ENCODE measurements at places on chromosomes 5 and 9.

- DNase-seq: no peak
Observed at GRCh38 chr5:54311176-54311677, 854 bp upstream of the ARL15 start.

DNA sequence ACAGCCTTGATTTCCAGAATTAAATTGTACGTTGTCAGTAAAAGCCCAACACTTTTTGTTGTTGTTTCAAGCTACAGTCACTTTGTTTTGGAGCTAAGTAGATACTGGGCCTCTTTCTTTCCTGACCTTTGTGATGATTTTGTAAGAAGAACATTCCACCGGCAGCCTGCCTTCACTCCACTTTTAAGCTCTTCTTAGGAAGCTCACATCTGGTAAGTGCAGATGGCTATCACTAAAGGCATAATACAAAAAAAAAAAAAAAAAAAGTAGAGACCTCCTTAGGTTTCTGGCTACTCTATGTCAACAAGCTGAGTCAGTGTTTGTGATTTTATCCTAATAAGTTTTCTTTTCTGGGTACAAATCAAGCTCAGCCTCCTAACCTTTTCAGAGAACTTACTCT is 1922.1 kb upstream of the WWC1 start:
- DNase-seq: no peak

DNA sequence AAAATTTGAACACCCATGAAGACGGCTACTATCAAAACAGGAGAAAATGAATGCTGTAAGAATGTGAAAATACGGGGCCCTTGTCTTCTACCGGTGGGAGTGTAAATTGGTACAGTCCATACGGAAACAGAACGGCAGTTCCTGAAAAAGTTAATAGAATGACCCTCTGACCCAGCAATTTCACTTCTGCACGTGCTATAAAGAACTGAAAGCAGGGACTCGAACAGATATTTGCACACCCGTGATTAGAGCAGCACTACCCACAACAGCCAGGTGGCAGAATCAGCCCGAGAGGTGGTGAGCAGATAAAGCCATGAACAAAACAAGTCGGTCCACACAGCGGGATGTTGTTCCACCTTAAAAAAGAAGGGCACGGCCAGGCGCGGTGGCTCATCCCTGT is 22.6 kb upstream of the SLC12A7 start:
- DNase-seq: no peak

DNA sequence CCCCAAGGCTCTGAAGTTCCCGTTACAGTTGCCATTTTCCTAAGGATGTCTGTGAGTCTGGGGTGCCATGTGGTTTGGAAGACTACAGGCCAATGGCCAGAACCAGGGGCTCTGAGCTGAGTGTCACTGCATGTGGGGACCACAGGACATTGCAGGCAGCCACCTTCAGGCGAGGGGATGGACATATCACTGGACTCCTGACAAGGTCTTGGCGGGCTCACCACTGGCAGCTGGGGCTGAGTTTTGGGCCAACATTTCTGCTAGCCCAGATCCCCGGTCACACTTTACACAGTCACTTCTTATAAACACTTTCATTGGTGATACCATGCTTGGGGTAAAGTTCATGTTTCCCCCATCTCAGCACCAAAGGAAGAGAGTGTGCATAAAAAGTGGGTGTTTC is 109.8 kb downstream of the RASGRF2 start:
- DNase-seq: no peak

- peak; percentile 56 for DNase-seq
Observed at GRCh38 chr9:92968081-92968480, 20.8 kb downstream of the FGD3 start.

- no peak for DNase-seq
Observed at GRCh38 chr9:113863345-113863744, 12.8 kb upstream of the ZNF618 start.

DNA sequence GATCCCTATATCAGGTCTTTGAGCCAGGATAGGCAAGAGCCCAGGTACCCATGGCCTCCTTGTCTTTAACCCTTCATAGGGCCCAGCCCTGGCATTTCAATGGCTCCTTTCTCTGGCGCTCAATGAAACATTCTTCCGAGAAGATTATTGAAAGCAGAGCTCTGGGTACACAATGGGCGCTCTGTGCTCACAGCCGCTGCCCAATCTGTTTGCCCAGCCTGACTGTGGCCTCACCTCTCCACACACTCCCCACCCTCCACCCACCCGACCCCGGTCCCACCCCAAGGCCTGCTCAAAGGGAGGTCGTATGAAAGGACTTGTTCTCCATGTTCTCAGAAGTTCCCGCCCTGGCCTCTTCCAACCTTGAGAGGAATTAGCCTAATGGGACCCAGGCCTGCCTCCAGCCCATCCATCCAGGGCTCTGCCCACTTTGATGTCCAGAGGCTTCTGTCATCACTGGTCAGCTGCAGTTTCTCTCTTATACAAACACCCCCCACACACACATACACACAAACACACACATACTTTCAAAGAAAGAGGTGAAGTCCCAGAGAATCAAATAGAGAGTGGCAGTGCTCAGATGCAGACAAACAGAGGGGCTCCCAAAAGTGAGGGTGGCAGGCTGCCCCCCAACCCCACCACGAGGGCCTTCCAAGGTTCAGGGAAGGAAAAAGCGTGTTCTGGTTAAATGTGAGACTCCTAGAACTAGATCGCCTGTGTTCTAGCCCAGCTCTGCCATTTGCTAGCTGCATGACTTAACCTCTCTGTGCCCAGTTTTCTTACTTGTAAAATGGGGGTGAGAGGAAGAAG is 5.1 kb upstream of the ARSI start:
- DNase-seq: no peak

GRCh38 chr5:132298298-132299212 is 4.4 kb downstream of the SLC22A4 start:
- no peak for DNase-seq

DNA sequence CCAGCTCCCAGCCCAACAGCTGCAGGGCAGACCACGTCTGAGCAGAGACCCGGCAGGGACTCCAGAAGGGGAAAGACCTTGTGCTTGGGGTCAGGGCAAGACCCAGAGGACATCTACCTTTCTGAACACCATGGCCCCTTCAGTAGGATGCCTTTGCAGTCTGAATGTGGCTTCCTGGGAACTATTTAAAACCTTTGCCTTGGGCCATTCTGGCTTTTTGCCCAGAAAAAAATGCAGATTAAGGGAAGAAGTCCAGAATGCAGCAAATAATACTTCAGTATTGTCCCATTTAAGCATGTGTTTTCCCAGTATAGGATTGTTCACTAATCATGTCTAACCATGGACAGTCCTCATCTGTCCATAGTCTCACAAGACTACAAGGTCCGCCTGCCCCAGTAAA is 67.5 kb upstream of the ERCC6L2 start:
- no peak for DNase-seq

- no peak for DNase-seq
Observed at GRCh38 chr5:85049020-85049419, 664.3 kb upstream of the EDIL3 start.

DNA sequence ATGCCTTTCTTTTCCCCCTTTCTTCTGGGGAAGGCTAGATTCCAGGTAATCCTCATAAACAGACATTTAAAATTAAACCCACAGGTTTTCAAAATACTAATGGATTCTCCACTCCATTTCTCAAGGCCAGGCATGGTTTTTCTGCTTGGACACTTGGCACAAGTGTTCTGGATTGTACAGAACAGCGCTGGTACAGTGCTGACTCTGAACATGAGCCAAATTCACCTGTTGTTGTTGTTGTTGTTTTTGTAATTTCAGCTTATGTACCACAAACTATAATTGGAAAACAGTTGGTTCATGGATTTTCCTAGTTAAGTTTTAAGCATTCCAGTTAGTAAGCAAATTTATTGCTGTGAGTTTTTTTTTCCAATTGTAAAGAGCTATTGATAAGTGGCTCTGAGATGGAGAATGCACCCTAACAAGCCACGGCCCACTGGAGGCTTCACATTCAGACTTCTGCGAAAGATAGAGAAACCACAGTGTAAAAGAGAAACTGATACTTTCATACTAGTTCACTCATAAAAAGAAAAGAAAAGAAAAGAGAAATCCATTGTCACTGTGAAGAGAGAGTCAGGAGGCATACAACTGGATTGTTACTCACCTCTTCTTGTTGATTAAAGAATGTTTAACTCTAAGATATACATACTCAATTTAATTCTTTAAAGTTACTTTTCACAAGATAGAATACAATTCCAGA is 16.2 kb upstream of the ITGA1 start:
- DNase-seq: peak; percentile 59

- no peak for DNase-seq
Observed at GRCh38 chr9:121317737-121318630, 50.0 kb downstream of the GSN start.

- no peak for DNase-seq
Observed at GRCh38 chr9:5820425-5820824, 12.5 kb downstream of the ERMP1 start.

- no peak for DNase-seq
Observed at GRCh38 chr5:143251190-143251589, 152.3 kb downstream of the NR3C1 start.

- no peak for DNase-seq
Observed at GRCh38 chr9:4389755-4390154, 89.9 kb upstream of the GLIS3 start.

DNA sequence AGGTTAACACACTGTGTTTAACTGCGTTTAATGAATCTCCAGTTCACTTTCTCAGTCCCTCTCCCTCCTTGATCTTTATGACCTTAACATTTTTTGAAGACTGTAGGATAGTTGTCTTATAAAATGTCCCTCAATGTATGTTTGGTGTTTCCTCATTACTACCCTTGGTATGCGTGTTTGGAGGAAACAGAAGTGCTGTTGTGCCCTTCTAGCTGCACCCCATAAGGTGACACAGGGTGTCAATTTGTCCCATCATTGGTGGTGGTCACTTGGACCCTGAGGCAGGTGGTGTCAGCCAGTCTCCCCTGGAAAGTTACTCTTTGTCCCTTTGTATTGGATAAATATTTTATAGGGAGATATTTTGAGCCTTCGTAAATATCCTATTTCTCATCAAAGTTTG is 52.3 kb downstream of the RAD23B start:
- no peak for DNase-seq

GRCh38 chr9:108671794-108672193 is 184.0 kb downstream of the ACTL7B start:
- no peak for DNase-seq

DNA sequence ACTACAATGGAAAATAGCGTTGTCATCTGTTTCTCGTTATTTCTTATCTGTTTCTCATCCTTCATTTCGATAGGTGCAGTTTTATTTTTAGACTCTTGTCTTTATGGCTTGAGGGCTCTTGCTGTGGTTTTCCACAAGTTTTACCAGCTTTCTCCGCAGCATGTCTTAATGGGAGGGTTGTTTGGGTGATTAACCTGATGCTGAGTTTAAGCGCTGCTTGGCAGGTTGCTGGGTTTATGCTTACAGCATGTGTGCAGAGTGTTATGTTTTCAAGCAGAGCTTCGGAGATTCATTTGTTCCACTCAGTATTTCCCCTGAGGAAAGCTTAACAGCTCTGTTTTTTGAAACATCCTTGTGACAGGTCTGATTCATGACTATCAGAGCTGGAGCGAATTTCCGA is 154.0 kb downstream of the SLC12A2 start:
- no peak for DNase-seq

- DNase-seq: peak; percentile 93
Observed at GRCh38 chr5:59039296-59040023, 456.6 kb downstream of the RAB3C start.

GRCh38 chr9:68492806-68493205 is 47.9 kb downstream of the TMEM252 start:
- no peak for DNase-seq

GRCh38 chr5:174177531-174177930 is 132.0 kb downstream of the NSG2 start:
- no peak for DNase-seq

DNA sequence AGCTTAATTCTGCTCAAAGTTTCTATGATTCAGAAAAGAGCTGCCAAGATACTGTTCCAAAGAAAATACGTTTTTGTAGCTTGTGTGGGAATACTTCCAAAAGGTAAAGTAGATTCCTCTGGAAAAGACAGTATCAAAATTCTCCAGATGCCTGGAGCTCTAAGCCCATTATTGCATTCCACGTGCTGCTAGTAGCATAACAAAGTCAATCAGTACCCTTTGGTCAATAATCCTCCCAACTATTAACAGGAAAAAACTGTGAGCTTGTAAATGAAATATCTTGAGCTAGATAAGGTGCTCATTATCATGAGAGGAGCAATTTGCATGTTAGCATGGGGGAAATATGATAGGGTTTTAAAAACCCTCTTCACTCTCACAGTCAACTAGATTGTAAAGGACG is 229.5 kb upstream of the TYRP1 start:
- DNase-seq: no peak

DNA sequence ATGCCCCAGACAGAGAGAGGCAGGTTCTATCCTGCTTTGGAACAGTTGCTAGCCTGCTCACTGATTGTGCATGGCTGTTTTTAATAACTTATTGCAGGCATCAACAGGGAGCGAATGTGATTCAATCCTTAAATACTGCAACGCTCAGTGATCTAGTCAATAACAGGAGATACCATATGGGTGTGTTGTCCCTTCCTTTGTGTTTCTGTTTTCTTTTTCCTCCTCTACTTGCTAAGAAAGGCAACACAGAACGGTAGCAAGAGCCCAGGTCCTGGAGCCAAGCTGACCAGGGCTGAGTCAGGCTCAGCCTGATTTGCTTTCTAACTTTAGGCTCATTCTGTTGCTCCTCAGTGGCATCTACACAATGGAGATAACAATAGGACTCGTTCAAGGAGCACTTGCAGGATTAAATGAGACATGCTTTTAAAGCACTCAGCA is 98.6 kb upstream of the EQTN start:
- DNase-seq: no peak

- DNase-seq: no peak
Observed at GRCh38 chr9:69933445-69933844, 110.2 kb upstream of the MAMDC2 start.

Measured in activated CD4-positive, alpha-beta T cell treated with anti-CD3 and anti-CD28 coated beads for 48 hours (primary cell).